ENCODE measurements at places on chromosomes 2 and 18.

DNA sequence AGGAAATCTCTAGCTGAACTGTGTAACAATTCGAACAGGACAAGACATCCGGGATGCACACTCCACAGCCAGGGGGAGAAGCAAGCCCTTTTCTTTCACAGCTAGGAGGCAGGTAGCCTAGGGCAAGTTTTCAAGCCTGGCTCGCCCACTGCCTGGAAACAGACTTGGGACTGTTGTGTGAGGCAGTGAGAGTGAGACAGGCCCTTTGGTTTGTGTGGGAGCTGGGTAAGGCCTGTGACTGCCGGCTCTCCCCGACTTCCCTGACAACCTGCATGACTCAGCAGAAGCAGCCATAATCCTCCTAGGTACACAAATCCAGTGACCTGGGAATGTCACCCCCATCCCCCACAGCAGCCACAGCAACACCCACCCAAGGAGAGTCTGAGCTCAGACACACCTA, 179.7 kb downstream of the WDPCP start:
- no peak for DNase-seq

DNA sequence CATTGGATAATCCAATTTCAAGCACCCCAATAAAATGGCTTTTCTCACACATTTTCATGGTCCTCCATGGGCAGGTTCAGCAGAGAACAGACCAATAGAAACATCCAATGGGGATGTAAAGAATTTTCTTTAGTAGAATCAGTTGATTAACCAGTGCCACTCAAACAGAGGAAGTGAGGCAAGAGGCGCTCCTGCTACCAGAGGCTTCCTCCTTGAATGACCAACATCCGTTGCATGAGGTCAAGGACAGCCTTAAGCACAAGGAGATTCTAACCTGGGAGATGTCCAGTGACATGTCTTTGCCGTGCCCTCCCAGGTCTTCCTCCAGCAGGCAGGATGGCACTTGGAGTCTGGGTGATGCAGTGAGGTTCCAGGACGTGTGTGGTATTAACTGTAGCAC, 146.6 kb downstream of the PIEZO2 start:
- no peak for DNase-seq

DNA sequence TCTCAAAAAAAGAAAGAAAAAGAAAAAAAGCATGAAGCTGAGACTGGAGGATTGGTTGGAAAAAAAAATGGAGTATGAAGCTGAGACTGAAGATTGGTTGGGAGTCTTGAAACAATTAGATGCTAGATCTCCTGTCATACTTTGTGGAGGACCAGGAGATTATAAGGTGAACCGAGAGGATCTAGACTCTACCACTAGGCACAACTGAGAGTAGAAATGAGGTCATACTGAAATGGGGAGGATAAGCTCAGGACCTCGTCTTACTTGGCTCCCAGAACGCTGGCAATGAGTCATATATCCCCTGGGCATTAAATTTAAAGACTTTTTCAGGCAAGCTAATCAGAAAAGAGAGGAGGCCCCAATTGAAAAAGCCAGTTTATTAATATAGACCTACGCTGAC, 3.3 kb upstream of the ORC2 start:
- DNase-seq = no peak

GRCh38 chr2:193377789-193378188, 1183.1 kb upstream of the TMEFF2 start:
- DNase-seq = no peak

DNA sequence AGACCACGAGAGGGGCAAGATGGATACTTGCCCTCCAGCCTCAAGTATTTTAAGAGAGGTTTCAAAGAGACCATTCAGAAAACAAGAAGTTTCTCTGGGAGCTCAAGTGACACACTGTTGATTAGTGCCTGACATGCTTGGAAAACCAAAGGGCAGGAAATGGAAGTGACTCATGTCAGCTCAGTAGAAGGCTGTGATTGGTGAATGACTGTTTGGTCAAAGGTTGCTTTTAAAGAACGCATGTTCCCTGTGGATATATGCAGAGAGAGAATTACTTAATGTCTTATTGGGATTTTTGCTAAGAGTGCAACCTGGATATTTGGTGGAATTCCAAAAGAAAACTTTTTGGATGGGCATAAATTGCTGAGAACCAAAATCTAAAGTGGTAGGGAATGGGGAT, 549.9 kb downstream of the XIRP2 start:
- no peak for DNase-seq

GRCh38 chr2:18311420-18312195, 248.8 kb downstream of the RDH14 start:
- DNase-seq = no peak

DNA sequence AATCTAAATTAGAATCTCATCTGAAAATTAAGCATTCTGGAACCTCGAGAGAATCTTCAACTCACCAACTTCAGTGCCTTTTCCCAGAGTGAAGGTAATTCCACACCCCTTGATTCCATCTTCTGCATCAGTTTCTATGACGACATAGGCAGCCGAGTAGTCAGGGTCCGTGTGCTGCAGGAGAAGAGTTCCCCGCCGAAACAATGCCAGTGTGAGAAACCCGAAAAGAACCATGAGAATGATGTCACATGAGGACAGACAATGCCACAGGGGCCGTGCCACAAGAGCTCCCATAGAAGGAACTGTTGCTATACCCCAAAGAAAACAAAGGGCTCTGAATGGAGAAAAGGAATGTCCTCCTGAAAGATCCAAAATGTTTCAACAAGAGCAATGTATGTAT, 6.0 kb downstream of the ENOSF1 start:
- no peak for DNase-seq

DNA sequence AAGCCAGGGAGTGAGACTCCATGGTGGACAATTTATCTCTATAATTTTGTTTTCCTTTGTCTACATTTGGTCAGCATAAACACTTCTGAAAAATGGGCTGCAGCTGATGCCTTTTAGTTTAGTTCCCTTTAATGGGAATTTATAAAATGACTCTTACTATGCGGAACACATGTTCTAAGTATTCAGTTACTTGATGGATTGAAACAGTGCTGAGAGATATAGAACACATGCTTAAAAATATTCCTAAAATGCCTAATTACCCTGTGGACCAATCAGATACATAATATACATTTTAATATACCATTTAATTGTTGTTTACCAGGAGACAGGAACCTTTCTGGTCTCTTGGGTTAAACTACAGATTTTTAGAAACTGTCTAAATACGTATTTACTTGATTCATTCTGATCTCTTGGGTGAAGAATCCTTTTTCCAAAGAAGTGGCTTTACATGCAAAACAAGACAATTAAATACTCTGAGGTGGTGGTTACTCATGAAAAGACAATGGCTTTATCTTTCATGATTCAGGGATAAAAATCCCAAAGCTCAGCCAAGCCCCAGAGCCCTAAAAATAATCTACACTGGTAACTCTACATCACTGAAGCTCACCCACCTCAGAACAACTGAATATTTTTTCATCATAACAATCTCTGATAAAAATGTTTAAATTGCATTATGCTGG, 128.1 kb upstream of the SERTAD2 start:
- DNase-seq = no peak

DNA sequence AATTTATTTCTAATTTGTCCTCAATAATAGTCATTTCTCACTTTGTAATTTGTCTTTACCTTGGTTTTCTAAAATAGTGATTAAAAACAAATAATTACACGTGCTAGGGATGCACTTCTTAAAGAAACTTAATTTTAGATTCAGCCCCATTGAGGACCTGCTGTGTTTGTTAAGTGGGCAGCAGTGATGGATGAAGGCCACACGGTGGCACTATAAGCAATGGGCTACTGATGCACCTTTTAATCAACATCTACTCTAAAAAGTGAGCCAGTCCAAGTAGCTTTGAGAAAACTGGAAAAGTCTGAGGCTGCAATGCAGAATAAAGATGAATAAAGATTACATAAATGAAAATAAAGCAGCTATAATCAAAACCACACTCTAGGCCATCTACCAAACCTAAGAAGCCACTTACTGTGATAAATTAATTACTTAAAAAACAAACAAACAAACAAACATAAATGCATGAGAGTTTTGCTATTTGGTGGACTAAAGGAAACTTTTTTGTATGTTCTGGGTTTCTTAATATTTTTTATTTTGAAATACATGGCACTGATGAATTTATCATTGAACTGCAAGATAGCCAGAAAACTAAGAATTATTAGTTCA, 89.3 kb downstream of the PDE11A start:
- peak; percentile 2 for DNase-seq

DNA sequence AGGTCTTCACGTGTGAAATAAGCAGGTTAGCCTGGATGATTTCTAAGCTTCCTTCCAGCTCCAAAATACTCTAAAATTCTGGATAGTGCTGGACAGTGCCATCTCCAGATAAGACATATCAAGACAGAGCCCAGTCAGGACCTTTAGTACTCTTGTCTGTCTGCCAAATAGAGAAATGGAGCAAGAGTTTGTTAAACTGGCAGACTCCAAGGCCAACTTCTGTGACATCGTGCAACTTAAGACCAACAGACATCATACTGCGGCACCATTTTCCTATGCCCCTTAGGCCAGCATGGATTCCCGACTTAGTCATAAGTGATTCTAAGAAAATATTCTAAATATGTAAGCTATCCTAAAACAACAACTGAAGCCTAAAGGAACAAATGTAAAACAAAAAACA, 118.6 kb downstream of the RBMS1 start:
- no peak for DNase-seq

DNA sequence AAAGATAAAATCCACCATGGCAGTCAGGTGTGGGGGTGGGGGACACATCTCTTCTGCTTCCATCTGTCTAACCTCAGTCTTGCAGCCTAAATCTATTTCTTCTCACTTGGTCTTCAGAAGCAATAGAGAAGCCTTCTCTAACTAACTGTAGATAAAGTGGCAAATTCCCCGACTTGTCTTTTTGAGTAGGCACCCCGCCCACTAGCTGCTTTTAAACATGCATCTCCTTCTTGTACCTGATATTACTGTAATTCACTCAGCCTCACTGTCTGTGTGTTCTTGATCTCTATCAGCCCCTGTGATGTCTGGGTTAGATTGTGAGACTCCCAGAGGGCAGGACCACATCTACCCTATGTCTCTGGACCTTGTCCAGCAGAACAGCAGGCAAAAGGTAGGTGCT, 6.8 kb downstream of the MARCHF4 start:
- no peak for DNase-seq

- no peak for DNase-seq
Measured at GRCh38 chr2:220394433-220394832, 767.0 kb downstream of the SLC4A3 start.

DNA sequence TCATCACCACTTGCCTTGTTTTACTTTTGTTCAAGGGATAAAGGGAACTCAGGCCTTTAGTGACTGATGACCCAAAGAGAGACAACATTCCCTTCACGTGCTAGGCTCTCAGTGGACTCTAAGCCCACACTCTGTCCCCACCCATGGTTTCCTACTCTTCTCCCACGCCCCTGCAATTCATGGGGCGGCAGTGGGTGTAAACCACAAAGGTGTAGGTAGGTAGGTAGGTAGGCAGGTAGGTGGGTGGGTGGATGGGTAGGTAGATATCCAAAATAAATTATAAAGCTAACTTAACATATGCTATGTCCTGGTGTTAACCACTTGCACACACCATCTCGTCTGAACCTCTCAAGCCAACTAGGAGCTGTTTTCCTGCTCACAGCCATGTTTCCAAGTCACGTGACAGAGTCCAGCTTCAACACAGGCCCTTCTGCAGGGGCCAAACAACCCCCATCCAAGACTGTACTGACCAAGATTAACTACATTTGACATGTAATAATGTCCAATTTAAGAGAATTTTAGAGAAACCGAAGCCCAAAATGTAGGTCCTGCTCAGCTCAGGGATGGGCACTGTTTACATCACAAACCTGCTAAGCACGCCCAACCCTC, 33.7 kb downstream of the DNMT3A start:
- no peak for DNase-seq

- no peak for DNase-seq
Measured at GRCh38 chr2:33419581-33420200, 56.8 kb upstream of the RASGRP3 start.

- DNase-seq = no peak
Measured at GRCh38 chr2:181738563-181738962, 58.2 kb upstream of the NEUROD1 start.

- DNase-seq = no peak
Measured at GRCh38 chr2:98458667-98459380, 14.2 kb downstream of the INPP4A start.

GRCh38 chr2:233448220-233448559, 93.9 kb downstream of the DGKD start:
- DNase-seq = no peak

DNA sequence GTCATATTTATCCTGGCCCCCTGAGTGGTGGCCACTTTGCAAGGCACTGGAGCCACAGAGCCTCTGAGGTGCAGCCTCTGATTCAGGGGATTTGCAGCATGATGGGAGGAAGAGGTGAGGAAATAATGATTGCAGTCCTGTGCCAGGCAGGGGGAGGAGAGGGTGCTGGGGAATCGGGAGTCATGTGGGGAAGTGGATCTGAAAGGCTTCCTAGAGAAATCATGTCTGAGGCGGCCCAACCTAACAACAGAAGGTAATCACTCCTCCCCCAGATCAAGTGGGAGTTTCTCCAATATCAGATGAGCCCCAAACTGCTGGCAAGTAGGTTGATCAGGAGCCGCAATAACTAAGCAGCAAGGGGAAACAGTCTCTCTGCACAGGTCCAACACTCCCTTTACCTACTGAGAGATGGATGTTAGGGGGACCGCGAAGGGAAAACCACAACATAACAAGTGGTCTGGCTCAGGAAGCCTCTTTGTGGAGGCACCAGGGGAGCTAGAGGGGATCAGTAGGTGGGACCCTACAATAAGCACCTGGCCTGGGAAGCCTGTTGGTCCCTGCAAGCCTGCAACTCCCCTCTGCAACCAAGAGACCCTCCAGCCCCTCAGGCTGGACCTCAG, 71.8 kb upstream of the NPAS2 start:
- no peak for DNase-seq

DNA sequence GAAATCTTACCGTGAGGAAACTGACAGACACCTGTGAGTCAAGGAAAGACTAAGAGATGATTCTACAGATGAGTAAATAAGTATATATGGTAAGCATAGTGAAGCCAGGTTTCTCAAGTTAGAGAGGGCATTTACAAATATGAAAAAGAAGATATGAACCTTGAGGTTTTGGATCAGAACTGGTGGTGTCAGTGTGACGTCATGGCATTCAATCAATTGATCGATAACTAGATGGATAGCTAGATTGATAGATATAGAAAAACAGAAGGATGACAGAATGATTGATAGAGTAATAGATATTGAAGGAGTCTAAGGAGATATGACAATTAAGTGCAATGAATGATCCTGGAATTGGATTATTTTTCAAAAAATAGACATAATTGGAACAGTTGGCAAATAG, 350.2 kb upstream of the MC4R start:
- DNase-seq = no peak

DNA sequence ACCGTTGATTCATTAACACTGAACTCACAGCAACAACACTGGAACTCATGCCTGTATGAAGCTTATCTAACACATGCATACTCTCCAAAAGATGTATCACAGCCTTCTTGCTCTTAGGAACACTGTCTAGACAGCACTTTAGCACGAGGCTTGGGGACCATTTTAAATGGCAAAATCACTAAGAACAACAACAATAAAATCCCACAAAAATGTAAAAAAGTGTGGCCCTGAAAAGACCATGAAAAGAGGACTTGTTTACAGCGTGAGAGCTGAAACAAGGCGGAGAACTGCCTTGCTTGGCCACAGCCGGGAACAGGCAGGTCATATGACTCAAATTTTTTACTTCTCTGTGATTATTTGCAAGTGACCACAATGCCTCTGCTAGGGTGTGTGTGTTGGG, 48.1 kb downstream of the CHN1 start:
- DNase-seq = no peak
